ENCODE measurements at places on chromosomes 6 and 20. TPM values are rescaled to one million over a fixed set of nuclear protein-coding genes. Genes with fewer than 3 reads are reported as not detected.

Gene BMP7
- 27.2 TPM for total RNA-seq

Gene ZSCAN23
- total RNA-seq = 1.3 TPM

Gene THBS2
- total RNA-seq = 10.6 TPM

Gene NRSN1
- total RNA-seq = not detected

Gene CPNE5
- total RNA-seq = 10.9 TPM

Gene ZNF337
- 7.0 TPM for total RNA-seq

Gene ARMH2
- total RNA-seq = not detected

Gene CRISP1
- not detected for total RNA-seq

Gene PRR18
- total RNA-seq = 0.11 TPM

Gene PRDM13
- not detected for total RNA-seq

Gene C2
- 8.9 TPM for total RNA-seq

Gene GNMT
- total RNA-seq = 0.97 TPM

Gene PHACTR3
- total RNA-seq = 9.9 TPM

Gene MRAP2
- not detected for total RNA-seq

Gene PTGIS
- total RNA-seq = 24.2 TPM
